H9 (cell line): ENCODE measurements at places on chromosomes 11 and 22.

DNA sequence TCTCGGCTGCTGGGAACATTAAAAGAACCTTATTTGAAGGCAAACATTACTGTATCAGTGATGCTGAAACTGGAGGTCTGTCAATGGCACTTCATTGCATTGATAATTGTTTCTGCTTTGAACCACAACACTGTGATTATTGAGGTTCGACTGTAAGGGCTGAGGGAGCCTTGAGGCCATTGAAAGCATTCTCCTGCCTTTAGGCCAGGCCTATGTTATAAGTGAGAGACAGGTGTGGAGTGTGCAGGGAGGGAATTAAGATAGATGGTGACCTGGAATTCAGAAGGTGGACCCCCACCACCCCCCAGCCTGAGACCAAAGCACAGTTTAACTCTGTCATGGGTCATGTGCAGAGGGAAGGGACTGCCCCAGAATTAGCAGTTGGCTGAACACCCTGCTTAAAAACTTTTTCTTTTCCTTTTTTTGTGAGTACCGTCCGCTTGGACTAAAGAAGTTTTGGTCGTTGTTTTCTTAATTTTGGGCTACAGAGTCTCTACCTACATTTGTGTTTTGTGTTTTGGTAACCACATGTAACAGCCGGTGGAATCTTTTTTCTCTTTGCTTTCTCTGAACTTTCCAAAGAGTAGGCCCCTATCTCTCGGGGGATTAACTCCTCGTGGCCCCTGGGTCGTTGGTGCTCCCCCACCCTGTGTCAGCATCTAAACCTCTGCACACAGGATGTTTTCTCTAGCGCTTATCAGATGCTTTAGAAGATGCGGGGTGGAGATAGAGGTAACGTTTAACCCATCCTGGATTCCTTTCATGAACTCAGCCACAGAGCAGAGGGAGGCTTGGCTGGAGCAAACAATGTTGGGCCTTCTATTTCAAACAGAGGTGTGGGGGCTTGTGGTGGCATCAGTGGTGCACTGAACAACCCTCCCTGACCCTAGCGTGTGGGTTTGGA, 43.7 kb downstream of the ZBTB16 start:
- DNase-seq, result no peak

- no peak for DNase-seq
Measured at GRCh38 chr11:10856689-10857458, 979 bp downstream of the ZBED5 start.

GRCh38 chr22:48313175-48313830, 1514.4 kb downstream of the BRD1 start:
- peak; percentile 24 for DNase-seq

DNA sequence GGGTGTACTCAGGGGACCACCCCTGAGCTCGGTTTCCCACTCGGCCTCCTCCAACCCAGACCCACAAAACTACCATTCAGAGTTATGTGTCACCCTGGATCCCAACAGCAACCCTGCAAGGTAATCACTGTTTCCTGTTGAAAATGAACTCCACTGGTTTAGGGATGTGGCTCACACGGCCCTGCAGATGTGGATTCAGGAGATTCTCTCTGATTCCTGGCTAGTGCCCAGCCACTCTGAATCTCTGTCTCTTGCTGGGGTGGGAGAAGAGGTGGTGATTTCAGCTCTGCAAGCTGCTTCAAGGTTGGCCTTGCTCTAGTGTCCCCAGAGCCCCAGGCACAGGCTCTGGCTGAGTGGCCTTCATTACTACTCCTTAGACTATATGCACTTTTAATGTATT, 1231.6 kb downstream of the TBC1D22A start:
- no peak for DNase-seq

DNA sequence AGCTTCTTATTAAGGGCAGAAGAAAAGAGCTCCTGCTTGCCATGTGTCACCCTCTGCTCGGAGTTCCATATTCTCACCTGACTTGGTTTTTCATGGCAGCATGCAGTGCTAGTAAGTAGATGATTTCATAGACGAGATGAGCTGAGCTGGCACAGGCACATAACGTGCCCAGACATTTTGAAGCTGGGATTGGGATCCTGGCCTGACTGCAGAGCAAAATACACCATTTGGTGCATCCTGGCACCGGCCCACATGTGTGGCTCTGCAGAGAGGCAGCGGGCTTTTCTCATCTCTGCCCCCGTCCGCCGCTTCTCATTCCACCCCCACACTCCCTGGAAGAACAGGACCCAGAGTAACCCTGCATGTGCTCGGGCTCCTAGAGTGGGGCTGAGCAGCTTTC, 24.8 kb downstream of the FAM118A start:
- DNase-seq, result no peak

GRCh38 chr11:82811369-82811768, 77.7 kb upstream of the FAM181B start:
- DNase-seq, result no peak

DNA sequence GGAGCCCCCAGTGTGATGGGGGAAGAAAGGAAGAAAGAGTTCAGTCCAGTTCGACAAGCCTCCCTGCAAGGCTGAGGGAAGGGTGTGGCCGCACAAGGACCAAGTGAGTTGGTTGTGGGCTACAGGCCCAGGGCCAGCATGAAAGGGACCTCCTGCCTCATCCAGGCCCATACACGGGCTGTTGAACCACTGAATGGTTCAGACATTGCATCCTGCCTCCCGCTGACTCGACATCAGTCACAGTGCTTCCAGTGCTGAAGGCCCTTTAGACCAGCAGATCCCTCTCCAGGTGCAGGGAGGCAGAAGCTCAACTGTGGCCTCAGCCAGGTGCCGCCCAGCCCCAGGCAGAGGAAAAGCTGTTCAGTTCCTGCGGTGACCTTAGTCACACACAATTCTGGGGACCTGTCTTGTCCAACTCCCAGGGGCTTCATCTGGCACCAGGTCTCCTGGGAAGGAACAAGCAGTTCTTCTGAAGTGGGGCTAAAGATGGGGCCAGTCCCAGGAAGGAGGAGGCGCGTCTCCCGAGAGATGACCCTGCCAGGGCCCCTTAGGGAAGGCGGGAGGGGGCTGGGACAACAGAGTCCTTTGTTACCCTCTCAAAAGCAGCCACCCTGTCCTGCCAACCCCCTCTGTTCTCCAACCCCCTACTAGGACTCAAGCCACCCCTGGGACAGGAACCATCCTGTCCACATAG, 6.6 kb downstream of the ARRB1 start:
- DNase-seq, result no peak

DNA sequence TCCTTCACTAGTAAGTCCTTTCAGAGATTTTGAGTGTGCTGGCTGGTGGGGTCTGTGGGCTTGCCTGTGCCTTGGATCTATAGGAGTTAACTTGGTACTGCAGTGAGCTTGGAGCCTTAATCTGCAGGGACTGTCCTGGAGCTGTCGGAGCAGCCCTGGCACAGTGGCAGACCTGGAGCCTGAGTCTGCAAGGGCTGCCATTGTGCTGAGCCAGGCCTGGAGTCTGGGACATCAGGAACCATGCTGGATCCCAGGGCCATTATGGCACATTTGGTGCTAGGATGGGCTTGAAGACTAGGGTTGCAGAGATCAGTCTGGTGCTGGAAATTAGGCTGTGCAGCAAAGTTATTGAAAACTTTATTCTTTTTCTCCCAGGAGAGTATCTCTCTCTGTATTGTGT, 665.4 kb downstream of the METTL15 start:
- peak; percentile 65 for DNase-seq

GRCh38 chr11:83736684-83737083, 450.5 kb upstream of the CCDC90B start:
- DNase-seq, result no peak

GRCh38 chr11:75279273-75279672, 38.7 kb downstream of the TPBGL start:
- peak; percentile 27 for DNase-seq

GRCh38 chr11:118240999-118241763, 11.0 kb downstream of the MPZL3 start:
- no peak for DNase-seq

DNA sequence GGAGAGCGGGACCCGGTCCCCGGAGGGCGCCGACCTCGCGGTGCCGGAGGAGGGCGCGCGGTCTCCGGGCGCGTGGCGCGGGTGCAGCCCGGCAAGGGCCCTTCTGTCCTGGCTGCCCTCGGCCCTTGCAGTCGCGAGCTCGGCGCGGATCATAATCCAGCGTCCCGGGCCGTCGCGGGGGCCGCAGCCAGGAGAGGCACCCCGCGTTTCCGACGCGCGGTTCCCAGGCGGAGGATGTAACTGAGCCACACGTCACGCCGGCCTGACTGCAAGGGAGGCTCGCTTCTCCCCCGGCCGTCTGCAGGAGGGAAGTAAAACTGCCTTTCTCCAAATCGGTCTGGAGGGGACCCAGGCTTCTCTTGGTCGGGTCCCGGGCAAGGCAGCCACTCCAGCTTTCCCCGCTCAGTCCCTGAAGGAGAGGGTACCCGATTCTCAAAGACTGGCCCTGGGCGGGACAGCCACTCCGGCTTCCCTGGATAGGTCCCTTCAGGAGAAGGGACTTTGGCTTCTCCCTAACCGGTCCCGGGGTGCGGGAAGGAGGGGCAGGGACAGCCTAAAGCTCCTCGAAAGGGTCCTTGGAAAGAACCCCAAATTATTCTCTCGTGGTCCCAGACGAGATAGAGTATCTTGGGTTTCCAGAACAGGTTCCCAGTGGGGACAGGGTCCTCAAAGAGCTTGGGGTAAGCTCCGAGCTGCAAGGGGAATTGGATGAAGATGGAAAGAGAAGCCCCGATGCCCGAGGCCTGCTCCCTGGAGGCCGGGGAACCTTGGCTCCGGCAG, 836 bp downstream of the SPON1 start:
- peak; percentile 49 for DNase-seq

- DNase-seq, result no peak
Measured at GRCh38 chr22:45516163-45516562, 13.5 kb downstream of the FBLN1 start.

DNA sequence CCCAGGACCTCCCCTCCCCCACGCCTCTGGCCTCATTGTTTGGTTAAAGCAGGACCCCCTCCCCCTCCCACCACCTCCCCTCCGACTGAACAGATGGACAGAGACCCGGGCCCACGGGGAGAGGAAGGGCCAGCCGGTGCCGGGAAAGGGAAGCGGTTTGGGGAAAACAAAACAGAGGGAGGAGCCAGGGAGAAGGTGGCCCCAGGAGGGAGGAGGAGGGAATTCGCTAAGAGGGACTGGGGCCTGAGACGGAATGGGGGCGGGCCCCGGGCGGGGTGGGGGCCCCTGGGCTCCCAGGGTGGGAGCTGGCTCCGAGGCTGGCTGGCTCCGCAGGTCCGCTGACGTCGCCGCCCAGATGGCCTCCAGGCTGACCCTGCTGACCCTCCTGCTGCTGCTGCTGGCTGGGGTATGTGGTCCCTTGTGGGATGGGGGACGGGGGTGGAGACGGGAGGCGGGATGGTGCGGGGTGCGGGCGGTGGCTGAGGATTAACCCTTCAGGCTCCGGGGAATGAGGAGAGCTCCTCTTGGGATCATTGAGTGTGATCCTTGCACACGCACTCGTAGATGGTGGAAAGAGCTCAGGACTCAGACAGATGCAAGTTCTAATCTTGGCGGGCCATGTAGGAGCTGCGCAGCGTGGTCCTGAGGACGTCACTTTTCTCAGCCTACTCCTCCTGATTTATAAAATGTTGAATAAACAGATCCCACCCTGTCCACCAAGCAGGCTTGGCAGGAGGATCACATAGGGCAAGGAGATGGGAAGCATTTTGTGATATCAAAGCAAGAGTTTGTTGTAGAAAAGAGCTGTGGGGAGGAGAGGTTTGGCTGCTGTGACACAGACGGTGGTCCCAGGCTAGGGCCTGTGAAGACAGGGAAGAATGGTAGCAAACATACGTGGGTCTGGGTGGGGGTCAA, 688 bp downstream of the SERPING1 start:
- DNase-seq, result peak; percentile 94

- no peak for DNase-seq
Measured at GRCh38 chr11:29449281-29450074, 567.4 kb downstream of the KCNA4 start.

DNA sequence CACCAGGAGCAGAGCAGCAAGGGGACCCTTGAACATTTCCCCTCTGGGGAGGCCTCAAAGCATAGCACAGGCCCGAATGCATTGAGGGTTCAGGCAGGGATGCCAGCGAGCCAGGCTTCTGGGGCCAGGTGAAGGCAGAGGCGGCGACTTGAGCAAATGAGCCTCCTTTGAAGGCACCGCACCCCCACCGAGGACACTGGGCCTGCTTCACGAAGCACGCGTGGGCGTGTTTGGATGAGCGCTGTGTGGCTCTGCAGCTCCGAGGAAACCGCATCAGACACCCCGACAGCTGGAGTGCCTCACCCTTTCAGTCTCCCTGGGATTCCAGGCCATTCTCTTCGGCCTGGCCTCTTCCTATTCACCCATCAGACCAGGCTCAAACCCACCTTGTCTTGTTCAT, 301.8 kb downstream of the NTM start:
- no peak for DNase-seq

DNA sequence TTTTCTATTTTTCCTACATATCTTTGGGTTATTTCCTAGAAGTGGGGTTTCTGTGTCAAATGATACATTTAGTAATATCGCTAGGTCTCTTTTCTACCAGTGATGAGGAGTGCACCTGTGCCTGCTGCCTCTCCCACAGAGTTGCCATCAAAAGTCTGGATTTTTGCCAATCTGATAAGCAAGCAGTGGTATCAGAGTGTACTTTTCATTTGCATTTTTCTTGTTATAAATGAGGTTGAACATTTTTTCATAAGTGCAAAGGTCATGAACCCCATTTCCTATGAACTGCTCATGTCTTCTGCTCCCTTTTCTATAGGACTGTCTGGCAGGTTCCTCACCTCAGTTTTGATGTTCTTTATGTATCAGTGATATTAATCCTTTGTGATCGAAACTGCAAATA, 1.7 kb downstream of the TRPM5 start:
- DNase-seq, result no peak

DNA sequence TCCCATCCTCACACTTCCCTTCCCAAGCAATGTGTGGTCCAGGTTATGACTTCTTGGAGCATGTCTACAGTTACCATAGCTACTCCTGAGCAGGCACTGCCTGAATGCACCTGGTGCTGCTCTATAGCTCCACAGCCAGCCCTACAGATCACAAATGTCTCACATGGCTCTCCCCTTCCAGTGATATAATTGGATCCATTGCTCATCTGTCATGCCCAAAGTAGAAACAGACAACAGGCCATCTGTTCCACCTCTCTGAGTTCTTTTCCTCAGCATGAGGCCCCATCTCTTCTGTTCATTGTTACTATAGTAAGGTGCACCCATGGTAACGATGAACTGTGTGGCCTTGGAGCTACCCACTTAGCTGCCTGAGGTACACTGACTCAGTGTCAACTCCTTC, 320.3 kb upstream of the ZC3H12C start:
- DNase-seq, result no peak

DNA sequence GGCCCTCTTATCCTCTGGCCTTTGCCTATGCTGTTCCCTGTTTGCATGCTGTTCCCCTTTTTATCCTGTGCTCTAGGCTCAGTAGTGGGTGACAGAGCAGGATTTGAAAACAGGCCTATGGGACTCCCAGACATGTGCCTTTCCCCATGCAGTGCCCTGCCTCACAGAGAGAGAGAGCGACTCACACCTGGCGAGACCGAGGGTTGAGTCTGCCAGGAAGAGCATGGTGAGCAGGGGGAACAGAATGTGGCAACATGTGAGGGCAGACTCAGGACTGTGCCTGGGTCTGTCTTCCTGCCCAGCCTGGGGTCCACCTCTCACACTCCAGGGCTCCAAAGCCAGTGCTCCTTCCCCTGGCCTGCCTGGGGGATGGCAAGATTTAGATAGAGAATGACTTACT, 75.0 kb downstream of the NFAM1 start:
- no peak for DNase-seq

GRCh38 chr11:55624531-55624930, 10.4 kb upstream of the OR4P4 start:
- no peak for DNase-seq

- no peak for DNase-seq
Measured at GRCh38 chr11:68665436-68665835, 18.9 kb upstream of the GAL start.

GRCh38 chr11:58125469-58125868, at the start of gene OR9I1:
OR9I1 (minus strand) TSS chr11:58125530; CDS start chr11:58119444, 6,086 bp downstream.
- no peak for DNase-seq

GRCh38 chr11:102470251-102470650, 17.7 kb upstream of the TMEM123 start:
- no peak for DNase-seq
